K562 (cell line): ENCODE measurements at places on chromosomes 1 and 21. TPM values are rescaled to one million over a fixed set of nuclear protein-coding genes. Genes with fewer than 3 reads are reported as not detected.

The RPE65 gene
- not detected in 2 replicates for total RNA-seq

The PRKCZ gene
- total RNA-seq: 3.1 and 3.5 TPM in 2 replicates

The CTTNBP2NL gene
- 1.4 and 1.6 TPM in 2 replicates for total RNA-seq

The PROX1 gene
- 0.09 and 0.22 TPM in 2 replicates for total RNA-seq

The BSND gene
- total RNA-seq: not detected in 2 replicates

The TRAF3IP3 gene
- 0.56 and 0.80 TPM in 2 replicates for total RNA-seq

The FCRL4 gene
- total RNA-seq: not detected in 2 replicates

The RNU1-3 gene
- total RNA-seq: 2,231 and 2,538 TPM in 2 replicates

GRCh38 chr1:4786055-4786454, 131.6 kb downstream of the AJAP1 start:
- H3K36me3 ChIP-seq: no peaks in the 10 kb centered on the region
- no peak for DNase-seq
- H3K4me1 ChIP-seq: no peaks in the 10 kb centered on the region
- no peak overlapping the region for H3K4me3 ChIP-seq
- no peak overlapping the region for H3K27ac ChIP-seq
- H3K27me3 ChIP-seq: peaks cover 35% of the 10 kb centered on the region

DNA sequence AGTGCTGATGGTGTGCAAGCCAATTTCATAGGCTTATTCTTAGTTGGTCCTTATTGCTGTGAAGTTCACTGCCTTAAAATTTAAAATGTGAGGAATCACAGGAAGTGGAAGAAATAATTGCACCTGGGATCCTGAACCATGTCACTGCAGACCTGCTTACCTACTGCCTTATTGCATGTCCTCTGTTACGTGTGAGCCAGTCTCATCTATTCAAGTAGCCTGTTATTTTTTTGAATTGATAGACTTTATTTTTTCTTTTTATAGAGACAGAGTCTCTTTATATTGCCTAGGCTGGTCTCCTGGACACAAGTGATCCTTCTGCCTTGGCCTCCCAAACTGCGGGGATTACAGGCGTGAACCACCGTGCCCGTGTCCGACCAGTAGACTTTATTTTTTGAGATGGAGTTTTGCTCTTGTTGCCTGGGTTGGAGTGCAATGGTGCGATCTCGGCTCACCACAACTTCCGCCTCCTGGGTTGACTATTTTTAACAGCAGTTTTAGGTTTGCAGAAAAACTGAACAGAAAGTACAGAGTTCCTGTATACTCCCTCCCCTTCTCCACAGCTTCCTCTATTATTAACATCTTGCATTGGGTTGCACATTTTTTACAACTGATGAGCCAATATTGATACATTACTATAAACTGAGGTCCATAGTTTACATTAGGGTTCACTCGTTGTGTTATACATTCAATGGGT, 14.0 kb upstream of the DISC1 start:
- DNase-seq: no peak
- no peaks in the 10 kb centered on the region for H3K4me1 ChIP-seq
- H3K36me3 ChIP-seq: no peaks in the 10 kb centered on the region
- H3K27ac ChIP-seq: no peak overlapping the region
- H3K4me3 ChIP-seq: no peak overlapping the region

DNA sequence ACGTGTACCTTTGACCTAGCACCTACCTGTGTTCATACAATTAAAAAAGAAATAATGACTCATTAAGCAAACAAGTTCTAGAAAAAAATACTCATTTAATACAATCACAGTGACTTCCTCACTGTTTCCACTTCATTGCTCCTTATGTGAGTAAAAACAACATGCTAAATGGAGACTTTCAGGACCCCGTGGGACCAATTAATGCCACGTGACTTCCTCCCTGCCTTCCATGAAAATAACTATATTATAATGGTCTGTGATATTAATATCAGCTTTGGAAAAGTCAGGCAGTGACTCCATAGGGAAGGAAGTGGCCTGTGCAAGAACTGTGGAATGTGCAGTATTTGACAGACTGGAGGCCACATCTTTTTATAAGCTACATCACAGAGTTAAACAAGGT, 337.8 kb downstream of the HLX start:
- H3K27me3 ChIP-seq: no peaks in the 10 kb centered on the region
- no peak for DNase-seq
- no peak overlapping the region for H3K27ac ChIP-seq
- no peak overlapping the region for H3K4me3 ChIP-seq

DNA sequence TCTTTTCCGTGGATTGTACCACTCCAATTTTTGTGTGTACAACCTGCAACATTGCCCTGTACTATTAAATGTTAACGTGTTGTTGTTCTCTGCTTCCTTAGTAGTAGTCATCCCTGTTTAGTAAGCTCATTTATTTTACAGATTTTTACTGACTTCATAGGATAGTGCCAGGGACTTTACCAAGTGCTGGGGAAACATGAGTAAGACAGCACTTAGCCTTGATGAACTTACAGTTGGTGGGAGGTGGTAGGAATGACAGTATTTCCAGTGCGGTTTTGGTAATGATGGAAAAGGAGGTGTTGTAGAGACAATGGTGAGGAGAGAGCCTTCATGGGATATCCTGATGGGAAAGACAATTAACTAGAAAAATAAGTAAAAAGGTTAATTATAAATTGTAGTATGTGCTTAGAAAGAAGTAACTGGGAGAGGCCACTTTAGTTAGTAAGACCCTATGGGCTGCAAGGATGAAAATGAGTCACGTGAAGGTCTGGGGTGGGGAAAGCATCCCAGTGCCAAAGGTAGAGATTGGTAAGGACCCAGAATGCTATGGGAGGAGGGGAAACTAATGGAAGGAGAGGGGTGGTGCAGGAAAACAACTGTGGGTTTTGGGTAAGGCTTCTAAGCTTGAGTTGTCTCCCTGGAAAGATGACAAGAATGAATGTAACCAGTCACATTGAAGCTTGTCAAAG, 1.7 kb downstream of the RLF start:
- no peak for DNase-seq
- peak overlapping the region; percentile 94 for H3K4me3 ChIP-seq
- peak overlapping the region; percentile 89; the same call in 1 of the 3 replicates for H3K27ac ChIP-seq
- peaks cover 4% of the 10 kb centered on the region for H3K4me1 ChIP-seq

DNA sequence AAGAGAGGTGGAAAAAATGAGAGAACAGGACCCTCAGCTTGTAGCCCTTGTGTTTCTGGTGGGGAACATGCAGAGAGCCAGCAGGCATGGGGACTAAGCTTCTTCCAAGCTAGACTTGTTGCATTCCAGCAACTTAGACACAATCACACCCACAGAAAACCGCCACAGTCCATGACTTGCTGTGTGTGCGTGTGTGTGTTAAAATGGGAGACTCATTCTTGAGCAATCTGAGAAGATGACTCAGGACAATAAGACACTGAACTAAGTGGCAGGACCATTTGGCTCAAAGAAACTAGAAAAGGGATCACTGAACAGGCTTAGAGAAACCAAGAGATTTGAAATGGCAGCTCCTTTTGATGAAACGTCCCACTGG, 78.0 kb downstream of the HLX start:
- H3K27ac ChIP-seq: peak overlapping the region; percentile 34; the same call in 1 of the 3 replicates
- no peaks in the 10 kb centered on the region for H3K27me3 ChIP-seq
- DNase-seq: peak; percentile 56
- no peaks in the 10 kb centered on the region for H3K4me1 ChIP-seq

GRCh38 chr1:209156991-209157390, 426.5 kb upstream of the CAMK1G start:
- H3K4me1 ChIP-seq: no peaks in the 10 kb centered on the region
- H3K27ac ChIP-seq: no peak overlapping the region
- H3K36me3 ChIP-seq: no peaks in the 10 kb centered on the region

- no peaks in the 10 kb centered on the region for H3K27me3 ChIP-seq
- no peak overlapping the region for H3K27ac ChIP-seq
- H3K4me3 ChIP-seq: no peak overlapping the region
- H3K36me3 ChIP-seq: peaks cover 31% of the 10 kb centered on the region; the same call in 1 of the 3 replicates
- peaks cover 7% of the 10 kb centered on the region; the same call in 2 of the 3 replicates for H3K4me1 ChIP-seq
- peak; percentile 92 for DNase-seq
Observed at GRCh38 chr21:36419996-36420395, 34.8 kb downstream of the CHAF1B start.

DNA sequence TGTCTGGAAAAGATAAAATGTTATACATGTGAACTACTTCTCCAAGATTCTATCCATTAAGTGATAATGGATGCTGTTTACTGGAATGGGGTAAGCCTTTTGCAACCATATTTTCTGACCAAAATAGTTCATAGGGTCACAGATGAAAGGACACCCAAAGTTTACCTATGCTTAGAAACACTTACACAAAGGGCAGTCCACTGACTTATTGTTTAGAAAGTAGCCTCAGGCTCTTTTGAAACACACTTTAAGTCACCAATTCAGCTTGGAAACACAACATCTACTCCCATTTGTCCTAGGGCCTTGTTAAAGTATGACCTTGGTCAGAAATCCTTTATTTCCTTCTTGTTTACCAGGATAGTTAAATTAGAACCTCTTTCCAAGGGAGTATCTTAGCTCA, 28.7 kb upstream of the VTCN1 start:
- H3K4me3 ChIP-seq: no peak overlapping the region
- H3K36me3 ChIP-seq: no peaks in the 10 kb centered on the region
- DNase-seq: no peak
- no peak overlapping the region for H3K27ac ChIP-seq

GRCh38 chr1:234186037-234186688, 187.1 kb upstream of the COA6 start:
- H3K36me3 ChIP-seq: no peaks in the 10 kb centered on the region
- no peak overlapping the region for H3K4me3 ChIP-seq
- DNase-seq: no peak
- H3K4me1 ChIP-seq: no peaks in the 10 kb centered on the region
- H3K27me3 ChIP-seq: peaks cover 13% of the 10 kb centered on the region

- H3K27me3 ChIP-seq: peaks cover 36% of the 10 kb centered on the region
- H3K36me3 ChIP-seq: no peaks in the 10 kb centered on the region
- DNase-seq: no peak
- H3K27ac ChIP-seq: no peak overlapping the region
- H3K4me1 ChIP-seq: peaks cover 5% of the 10 kb centered on the region; the same call in 1 of the 2 replicates
- H3K4me3 ChIP-seq: no peak overlapping the region
Observed at GRCh38 chr1:244269169-244269568, 182.5 kb downstream of the ADSS2 start.

DNA sequence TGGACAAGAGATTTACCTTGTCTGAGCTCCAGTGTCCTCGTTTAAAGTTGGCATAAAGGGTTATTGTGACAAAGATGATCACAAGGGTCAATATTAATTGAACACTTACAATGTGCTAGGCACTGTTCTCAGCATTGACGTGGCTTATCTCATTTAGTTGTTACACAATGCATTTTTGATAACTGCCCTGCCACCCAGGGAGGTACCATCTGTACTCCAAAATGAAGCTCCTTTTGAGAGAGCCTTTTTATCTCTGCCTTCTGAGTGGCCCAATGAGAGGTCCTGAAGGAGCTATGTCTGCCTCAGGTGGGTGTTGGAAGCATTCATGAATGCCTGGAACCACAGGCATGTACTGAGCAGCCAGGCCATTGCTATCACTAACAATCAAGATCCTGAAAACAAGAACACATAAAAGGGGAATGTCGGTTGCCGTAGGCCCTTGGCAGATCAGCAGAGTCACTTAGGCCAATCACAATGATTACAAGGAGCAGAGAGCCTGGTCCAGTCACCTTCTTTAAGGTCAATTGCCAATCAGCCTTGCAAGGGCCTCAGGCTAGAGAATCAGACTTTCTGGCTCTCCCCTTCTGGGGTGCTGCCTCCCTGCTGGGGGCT, 78.5 kb downstream of the NMNAT2 start:
- no peaks in the 10 kb centered on the region for H3K36me3 ChIP-seq
- H3K27ac ChIP-seq: no peak overlapping the region
- H3K27me3 ChIP-seq: no peaks in the 10 kb centered on the region; the same call in none of the 3 replicates
- no peak overlapping the region for H3K4me3 ChIP-seq
- H3K4me1 ChIP-seq: no peaks in the 10 kb centered on the region

- no peak overlapping the region for H3K4me3 ChIP-seq
- H3K4me1 ChIP-seq: no peaks in the 10 kb centered on the region
Observed at GRCh38 chr1:4797429-4797828, 143.0 kb downstream of the AJAP1 start.

DNA sequence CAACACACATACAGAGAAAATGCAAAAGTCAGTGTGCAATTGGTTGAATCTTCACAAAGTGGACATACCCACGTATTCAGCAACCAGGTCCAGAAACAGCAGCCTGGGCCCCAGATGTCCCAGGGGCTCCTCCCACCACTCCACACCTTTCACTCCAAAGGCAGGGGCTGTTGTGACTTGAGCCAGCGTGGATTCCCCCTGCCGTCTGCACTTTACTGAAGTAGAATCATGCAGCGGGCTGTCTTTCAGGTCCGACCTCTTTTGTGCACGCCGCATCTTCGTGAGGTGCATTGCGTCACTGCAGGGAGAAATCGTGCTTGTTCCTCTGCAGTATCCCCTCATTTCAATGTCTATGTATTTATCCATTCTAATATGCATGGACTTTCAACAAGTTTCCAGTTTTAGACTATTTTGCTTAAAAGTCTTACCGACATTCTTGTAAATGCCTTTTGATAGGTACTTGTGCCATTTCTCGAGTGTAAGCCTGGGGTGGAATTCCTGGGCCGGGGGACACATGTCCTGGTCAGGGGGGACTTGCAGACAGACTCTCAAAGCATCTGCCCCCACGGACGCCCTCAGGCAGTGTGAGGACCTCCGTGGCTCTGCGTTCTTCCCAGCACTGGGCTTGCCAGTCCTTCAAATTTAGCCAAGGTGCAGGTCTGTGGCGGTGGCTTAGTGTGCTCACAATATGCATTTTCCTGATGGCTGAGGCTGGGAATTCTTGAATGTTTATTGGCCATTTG, 29.3 kb upstream of the ACTRT2 start:
- no peak overlapping the region for H3K4me3 ChIP-seq
- no peak for DNase-seq
- H3K27ac ChIP-seq: no peak overlapping the region
- no peaks in the 10 kb centered on the region for H3K27me3 ChIP-seq
- no peaks in the 10 kb centered on the region for H3K4me1 ChIP-seq

DNA sequence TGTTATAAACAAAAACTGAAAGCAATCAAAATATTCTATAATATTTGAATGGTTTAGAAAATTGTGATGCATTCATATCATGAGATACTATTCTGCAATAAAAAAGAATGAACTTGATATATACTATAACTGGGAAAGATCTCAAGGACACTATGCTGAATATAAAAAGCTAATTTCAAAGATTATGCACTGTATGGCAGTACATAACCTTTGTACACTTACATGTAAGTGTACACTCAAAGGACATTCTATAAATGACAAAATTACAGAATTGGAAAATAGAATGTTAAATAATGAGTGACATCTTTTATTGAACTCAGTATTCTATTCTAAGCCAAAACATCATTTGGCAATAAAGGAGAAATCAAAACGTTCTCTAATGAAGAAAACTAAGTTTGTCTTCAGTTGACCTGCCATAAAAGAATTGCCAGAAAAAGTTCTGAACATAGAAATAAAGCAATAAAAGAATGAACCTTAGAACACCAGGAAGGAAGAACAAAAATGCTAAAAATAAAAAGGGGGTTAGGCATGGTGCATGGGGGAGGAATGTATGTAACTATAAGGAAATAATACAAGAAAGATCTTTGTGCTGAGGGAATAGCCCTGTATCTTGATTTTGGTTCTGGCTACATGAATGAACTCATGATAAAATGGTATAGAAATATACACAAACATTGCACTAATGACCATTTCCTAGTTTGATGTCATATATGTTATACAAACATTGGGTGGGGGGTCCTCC, 519.7 kb downstream of the NEGR1 start:
- H3K4me3 ChIP-seq: no peak overlapping the region
- no peak overlapping the region for H3K27ac ChIP-seq
- H3K27me3 ChIP-seq: no peaks in the 10 kb centered on the region
- no peaks in the 10 kb centered on the region for H3K36me3 ChIP-seq
- H3K4me1 ChIP-seq: no peaks in the 10 kb centered on the region
